ENCODE measurements at places on chromosomes 11 and 22. TPM values are rescaled to one million over a fixed set of nuclear protein-coding genes. Genes with fewer than 3 reads are reported as not detected.

KRTAP5-8 gene
- not detected for total RNA-seq

CHID1 gene
- 17.7 TPM for total RNA-seq

- H3K4me1 ChIP-seq, result no peaks in the 10 kb centered on the region
- H3K27ac ChIP-seq, result no peak overlapping the region
- H3K36me3 ChIP-seq, result no peaks in the 10 kb centered on the region
- no peak for DNase-seq
- H3K4me3 ChIP-seq, result no peak overlapping the region
- no peaks in the 10 kb centered on the region for H3K27me3 ChIP-seq
These were observed 116.2 kb downstream of the FAT3 start for GRCh38 chr11:92340839-92341238.

- peaks cover 20% of the 10 kb centered on the region for H3K36me3 ChIP-seq
- no peaks in the 10 kb centered on the region for H3K27me3 ChIP-seq
- no peak for DNase-seq
- H3K4me1 ChIP-seq, result peaks cover 20% of the 10 kb centered on the region
- no peak overlapping the region for H3K4me3 ChIP-seq
These were observed 21.2 kb upstream of the MGAT3 start for GRCh38 chr22:39435616-39436015.

DNA sequence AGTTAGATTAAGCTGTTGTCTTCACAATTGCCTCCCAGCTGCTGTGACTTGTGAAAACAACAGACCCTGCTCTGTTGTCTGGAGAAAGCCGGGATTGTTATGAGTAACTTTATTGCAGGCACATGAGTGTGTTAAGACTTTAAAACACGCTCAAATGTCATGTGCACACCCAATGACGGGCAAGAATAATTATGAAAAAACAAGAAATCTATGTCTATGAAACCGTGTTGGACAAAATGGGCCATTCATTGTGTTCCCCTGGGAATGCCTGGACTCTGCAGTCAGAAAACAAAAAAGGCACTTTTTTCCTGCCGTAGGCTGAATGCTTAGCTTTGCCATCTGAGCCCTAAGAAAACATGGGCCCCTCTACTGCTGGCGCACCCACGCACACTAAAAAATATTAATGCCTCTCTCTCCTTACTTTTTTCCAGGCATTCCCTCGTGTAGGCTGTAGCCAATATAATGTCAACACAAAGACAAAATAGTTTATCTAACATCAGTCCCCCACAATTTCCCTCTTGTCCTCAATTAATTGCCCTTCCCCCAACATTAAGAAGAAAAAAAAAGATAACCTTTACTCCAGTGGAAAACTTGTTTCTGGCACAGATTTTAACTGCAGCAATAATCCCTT, 207.9 kb downstream of the SOX6 start:
- DNase-seq, result peak; percentile 79
- H3K4me1 ChIP-seq, result peaks cover 42% of the 10 kb centered on the region
- H3K27me3 ChIP-seq, result no peaks in the 10 kb centered on the region
- H3K27ac ChIP-seq, result peak overlapping the region; percentile 54
- no peak overlapping the region for H3K4me3 ChIP-seq

DNA sequence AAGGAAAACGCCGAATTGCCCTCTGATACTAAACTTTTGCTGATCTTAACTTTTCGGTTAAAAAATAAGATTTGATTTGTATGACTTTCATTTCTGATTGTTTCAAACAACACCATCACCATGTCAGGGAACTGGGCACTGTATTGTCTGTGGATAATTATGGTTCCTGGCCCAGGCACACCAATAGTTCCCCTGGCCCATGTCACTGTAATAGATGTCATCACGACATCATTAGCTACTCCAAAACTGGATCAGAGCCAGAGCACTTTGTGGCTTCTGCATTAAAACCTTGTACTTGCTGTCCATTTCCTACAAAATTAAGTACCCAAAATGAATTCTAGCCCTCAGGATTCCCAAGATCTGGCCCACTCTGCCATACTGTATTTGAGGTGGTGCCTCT, 119.5 kb upstream of the NARS2 start:
- no peaks in the 10 kb centered on the region for H3K4me1 ChIP-seq
- H3K27me3 ChIP-seq, result no peaks in the 10 kb centered on the region
- no peaks in the 10 kb centered on the region for H3K36me3 ChIP-seq
- H3K27ac ChIP-seq, result no peak overlapping the region
- no peak for DNase-seq
- no peak overlapping the region for H3K4me3 ChIP-seq

DNA sequence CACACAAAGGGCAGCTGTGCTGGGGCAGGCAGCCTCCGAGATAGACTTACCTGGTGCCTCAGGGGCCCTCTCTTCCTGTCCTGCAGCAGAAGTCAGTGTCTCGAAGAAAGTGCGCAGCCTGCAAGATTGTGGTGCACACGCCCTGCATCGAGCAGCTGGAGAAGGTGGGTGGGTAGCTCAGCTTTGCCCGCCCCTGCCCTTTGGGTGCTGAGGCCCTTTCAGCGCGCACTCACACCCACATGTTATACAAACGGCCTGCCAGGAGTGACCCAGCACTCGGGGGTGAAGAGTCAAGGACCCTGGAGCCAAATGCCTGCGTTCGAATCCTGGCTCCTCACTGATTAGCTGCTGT, 13.6 kb upstream of the MDK start:
- H3K4me1 ChIP-seq, result peaks cover 25% of the 10 kb centered on the region
- no peak for DNase-seq
- H3K4me3 ChIP-seq, result no peak overlapping the region
